Activated CD8-positive, alpha-beta memory T cell treated with anti-CD3 and anti-CD28 coated beads for 24 hours (primary cell): ENCODE measurements at places on chromosomes 7 and 10.

DNA sequence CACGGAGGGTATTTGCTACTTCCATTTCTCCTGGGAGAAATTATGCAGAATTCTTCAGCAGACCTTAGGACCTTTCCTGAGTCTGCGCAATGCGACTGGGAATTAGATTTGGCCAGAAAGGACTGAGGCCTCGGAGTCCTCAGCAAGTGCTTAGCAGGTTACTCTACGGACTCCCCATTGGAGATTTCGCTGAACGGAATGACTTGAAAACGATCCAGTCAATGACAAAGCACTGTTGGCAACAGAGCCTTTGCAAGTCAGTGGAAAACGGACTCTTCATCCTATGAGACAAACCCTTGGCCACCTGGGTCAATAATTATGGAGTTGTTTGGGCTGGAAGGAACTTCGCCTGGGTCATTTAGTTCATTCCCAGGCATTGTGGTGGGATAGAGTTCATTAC, 107.4 kb downstream of the FAM204A start:
- DNase-seq = no peak

DNA sequence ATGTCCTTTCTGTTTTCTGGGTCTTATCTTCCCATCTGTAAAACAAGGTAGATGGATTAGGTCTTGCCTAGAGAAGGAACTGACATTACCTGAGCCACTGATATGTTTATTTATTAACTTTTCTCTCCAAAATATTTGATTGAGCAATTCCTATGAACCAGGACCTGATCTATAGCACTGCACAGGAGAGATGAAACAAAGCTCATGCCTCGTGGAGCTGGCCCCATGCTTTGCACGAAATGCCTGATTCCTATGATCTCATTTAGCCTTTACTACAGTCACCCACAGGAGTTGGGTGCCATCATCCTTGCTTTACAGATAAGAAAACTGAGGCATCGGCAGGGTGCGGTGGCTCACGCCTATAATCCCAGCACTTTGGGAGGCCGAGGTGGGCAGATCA, 48.2 kb upstream of the ZMIZ1 start:
- no peak for DNase-seq

GRCh38 chr7:723541-723940, 3.0 kb upstream of the DNAAF5 start:
- peak; percentile 40 for DNase-seq

DNA sequence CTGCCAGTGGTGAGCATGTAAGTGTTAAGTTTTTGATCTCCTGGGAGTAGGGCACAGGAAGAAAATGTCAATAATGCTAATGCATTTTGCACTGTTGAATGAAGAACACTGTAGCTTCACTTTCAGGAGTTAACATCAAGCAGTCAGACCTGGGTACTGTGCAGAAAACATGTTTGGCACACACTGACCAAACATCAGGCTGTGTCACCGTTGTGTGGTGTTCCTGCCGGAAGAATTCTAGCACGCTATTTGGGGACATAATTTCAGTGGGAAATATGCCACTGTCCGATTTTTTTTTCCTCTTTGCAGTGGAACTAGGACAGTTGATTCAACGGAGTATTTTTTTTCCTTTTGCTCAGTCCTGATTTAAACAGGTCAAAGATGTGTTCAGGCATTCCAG, 24.4 kb upstream of the ABCB5 start:
- DNase-seq = no peak

DNA sequence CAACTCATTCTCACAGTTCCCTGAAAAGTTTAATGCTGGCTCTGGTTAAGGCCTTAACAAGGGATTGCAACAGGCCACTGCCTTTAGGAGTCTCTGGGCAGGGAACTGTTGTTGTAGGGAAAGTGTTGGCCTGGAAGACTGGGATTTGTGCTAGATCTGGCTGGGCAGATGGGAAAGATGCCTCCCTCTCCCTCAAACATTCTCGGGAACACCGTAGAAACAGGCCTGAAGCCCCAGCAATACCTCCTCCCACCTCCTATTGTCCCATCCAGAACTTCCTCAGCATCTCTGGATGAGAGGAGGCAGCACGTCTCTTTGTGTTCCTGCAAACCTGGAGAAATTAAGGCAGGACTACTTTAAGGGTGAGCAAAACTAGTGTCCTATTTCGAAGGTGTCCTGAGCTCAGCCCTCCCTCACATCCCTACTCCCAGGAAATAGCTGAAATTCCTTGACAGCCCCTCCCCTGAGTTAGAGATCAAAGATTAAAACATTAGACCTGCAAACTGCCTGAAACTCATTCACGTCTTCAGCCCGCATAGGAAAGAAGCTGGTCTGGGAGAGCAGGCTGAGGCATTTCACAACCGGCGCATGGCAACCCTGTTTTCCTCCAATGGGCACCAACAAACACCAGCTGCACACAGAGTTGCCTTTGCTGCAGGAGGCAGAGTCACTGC, 10.9 kb upstream of the MAP3K8 start:
- no peak for DNase-seq

DNA sequence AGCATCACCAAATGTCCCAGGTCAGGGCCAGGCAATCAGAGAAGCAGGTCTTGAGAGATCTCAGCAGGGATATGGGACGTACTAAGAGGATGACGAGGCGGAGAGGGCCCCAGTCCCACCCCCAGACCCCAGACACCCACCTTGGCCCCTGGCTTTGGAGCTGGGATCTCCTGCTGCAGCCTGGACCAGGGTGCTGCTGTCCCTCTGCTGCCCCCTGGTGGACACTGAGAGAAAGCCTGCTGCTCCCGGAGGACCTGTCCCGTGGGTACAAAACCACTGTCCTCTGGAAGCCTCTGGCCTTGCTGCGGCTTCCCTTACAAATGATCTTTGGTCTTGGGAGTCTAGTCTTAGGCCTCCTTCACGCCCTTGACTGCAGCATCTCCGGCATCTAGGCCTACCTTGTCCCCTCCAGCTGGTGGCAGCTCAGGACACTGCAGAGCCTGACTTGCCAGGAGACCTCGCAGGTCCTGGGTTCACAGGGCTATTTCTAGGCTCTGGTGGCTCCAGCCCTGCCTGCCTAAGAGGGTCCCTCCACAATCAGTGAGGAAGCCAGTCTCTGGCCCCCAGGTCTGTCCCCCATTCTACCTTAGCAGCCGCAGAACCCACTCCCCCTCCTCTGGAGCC, 97.1 kb downstream of the RGS10 start:
- DNase-seq = peak; percentile 94

GRCh38 chr7:101108330-101108857, 18.5 kb upstream of the SERPINE1 start:
- DNase-seq = no peak

GRCh38 chr7:33886149-33886623, 19.2 kb upstream of the BMPER start:
- no peak for DNase-seq

DNA sequence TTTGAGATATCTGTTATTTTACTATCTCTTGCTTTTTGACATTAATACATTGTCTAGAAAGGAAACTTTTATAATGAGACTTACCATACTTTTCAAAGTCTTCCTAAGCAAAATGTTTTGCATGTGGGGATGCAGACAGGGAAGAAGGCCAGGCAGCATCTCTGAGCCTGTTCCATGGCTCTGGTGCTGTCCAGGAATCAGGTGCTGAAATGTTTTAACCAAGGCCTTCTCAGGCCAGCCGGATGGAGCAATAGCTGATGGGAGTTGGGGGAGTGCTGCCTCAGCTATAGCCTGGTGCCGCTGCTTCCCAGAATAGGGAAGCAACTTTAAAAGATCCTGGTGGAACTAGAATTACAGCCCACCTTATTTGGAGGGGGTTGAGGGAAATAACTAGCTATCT, 38.5 kb downstream of the CRTAC1 start:
- no peak for DNase-seq

DNA sequence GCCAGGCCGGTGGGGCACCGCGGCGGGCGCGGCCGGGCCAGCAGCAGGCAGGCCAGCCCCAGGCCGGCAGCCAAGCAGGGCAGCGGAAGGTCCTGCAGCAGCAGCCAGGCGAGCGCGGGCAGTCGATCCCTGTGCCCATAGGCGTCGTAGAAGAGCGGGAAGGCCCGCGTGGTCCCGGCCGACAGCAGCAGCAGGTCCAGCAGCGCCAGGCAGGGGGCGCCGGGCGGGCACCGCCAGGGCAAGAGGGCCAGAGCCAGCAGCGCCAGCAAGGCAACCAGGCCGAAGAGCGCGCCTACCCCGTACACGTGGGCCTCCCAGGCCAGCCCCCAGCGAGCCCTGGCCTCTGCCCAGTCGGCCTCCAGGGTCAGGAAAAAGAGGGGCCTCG, 8.4 kb upstream of the RBM28 start:
- peak; percentile 72 for DNase-seq

GRCh38 chr7:7335215-7335614, 152.9 kb downstream of the C1GALT1 start:
- no peak for DNase-seq

DNA sequence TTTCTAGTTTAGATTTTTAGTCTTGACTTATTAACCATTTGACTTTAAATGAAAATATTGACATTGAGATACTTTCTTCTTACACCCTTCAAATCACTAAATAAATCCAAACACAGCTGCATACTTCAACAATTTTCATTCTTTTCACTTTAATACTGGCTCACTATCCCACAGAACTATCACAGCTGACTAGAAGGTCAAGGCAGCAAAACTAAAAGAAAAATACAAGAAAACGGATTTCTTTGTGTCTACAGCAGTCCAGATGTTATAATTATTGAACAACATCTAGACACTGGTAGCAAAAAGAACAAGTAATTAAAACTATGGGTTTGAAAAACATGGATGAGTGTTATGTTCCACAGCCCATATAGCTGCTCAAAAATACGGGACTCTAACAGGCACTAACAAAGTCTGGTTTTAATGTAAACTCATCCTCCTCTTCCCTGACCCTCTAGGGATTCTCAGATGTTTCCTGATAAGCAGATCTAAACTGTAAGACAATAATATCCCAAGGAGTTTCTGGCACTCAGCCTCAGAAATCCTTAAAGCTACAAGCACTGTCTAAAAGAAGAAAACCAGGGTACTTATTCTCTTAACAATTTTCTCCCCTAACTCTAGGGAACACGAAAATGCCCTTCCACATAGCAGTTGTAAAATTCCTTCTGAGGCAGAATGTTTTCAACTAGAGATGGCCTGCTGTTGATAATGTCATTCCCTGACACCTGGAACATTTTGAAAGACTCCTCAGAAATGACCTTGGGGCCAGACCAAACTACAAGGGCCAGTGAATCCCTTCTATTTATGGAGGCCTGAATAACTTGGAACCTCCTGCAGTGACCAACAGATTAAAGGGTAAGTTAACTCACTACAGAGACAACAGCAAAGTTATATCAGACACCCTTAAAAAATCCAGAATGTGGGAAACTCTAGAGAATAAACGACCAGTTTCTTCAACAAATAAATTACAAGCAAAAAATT, 12.8 kb downstream of the DNMBP start:
- DNase-seq = no peak

GRCh38 chr10:29957907-29958331, 101.5 kb downstream of the JCAD start:
- DNase-seq = no peak

DNA sequence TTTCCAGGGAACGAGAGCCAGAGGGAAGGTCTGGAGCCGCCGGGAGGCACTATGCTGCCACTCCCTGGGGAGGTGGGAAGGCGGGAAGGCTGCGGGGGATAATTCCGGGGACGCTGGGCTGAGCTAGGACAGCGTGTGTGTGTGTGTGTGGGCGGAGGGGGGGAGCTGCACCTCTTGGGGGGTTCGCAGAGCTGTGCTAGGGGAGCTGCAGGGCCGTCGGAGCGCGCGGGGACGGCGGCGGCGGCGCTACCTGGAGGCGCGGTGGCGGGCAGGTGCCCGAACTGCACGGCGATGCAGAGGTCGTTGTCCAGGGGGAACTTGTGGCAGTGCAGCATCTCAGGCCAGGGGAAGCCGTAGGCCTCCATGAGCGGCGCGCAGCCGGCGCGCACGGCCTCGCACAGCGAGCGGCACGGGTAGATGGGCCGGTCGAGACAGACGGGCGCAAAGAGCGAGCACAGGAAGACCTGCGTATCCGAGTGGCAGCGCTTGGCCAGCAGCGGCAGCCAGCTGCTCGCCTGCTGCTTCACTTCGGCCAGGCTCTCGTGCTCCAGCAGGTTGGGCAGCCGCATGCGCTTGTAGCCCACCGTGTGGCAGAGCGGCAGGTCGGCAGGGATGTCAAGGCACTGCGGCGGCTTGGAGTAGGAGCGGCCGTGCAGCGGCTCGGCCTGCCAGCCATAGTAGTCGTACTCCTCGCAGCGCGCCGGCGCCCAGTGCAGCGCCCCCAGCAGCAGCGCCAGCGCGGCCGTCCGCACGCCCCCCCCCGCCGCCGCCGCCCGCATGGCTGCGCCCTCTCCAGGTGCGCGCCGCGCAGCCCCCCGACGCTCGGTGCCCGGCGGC, 526 bp downstream of the SFRP5 start:
- DNase-seq = peak; percentile 67

DNA sequence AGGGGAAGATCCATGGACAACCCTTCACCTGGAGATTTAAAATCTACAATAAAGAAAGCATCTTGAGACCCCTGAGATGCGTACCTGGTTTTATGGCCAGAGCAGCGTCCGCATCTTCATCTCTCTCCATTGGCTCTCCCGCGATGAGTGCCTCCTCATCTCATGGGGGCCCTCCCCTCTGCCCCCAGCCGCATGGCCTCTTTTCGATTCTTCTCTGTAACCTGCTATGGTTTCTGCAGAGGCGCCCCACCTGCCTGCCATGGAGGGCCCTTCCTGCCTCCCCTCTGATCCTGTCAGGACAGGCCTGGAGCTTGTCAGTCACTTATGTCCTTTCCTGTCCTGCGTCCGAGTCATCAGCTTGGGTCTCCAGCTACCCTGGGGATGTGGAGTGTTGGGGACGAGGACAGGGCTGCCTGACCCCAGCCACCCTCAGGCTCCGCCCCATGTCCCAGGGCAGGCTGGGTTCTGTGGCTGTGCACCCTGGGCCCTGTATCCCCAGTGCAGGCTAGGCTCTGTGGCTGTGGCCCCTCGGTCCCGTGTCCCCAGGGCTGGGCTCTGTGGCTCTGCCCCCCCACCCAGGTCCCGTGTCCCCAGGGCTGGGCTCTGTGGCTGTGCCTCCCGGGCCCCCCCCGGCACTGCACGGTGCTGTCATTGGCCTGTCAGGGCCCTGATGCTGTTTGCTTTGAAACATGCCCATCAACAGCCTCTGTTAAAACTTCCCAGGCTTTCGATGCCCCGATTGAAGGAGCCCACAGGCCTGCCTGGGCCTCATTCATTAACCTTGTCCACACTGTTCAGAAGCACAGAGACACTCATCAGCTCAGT, 99.8 kb downstream of the WDR37 start:
- DNase-seq = peak; percentile 53

GRCh38 chr10:122333037-122333436, 41.5 kb upstream of the PLEKHA1 start:
- DNase-seq = no peak

GRCh38 chr10:102245932-102246251, 560 bp downstream of the GBF1 start:
- no peak for DNase-seq

GRCh38 chr10:125137601-125138438, 22.5 kb downstream of the CTBP2 start:
- no peak for DNase-seq
